Panc1 (cell line): ENCODE measurements at places on chromosomes 1 and 21. TPM values are rescaled to one million over a fixed set of nuclear protein-coding genes. Genes with fewer than 3 reads are reported as not detected.

CNR2 gene
- not detected for total RNA-seq

DNA sequence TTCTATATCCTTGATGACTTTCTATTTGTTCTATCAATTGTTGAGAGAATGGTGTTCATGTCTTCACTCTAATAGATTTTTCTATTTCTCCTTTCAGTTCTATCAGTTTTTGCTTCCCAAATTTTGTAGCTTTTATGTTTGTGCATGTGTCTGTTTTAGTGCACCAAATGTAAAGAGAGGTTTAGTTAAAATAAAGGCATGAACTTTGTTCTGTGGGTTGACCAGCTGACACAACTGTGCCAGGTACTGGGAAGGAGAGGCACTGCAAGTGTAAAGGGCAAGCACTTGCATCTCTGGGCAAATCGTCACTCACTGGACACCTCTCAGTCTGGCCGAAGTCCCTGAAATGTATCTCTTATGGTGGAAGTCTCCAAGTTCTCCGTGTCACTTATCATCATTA lies 38.6 kb upstream of the ABCD3 start:
- no peaks in the 10 kb centered on the region for H3K36me3 ChIP-seq
- no peaks in the 10 kb centered on the region for H3K27me3 ChIP-seq
- H3K4me3 ChIP-seq: no peak overlapping the region
- peaks cover 3% of the 10 kb centered on the region; the same call in 1 of the 2 replicates for H3K4me1 ChIP-seq

DNA sequence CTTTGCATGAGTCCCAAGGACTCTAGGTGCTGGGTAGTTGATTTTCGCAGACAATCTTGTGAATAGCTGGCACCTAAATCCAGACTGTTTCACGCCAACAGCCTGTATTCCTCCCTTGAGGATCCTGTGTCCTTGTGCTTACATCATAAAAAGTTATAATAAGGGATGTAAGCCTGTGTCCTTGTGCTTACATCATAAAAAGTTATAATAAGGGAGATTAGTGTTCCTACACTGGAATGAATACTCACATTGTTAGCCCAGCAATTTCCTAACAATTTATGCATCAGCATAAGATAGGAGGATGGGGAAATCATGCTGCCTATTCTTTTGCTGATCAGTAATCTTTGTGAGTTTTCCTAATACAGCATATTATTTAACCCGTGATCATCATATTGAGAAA lies 4.0 kb upstream of the HSD3B2 start:
- H3K36me3 ChIP-seq: no peaks in the 10 kb centered on the region
- H3K4me3 ChIP-seq: no peak overlapping the region
- H3K27ac ChIP-seq: no peak overlapping the region
- H3K4me1 ChIP-seq: no peaks in the 10 kb centered on the region

GRCh38 chr1:156970017-156970416 lies 49.6 kb downstream of the LRRC71 start:
- H3K36me3 ChIP-seq: peaks cover 10% of the 10 kb centered on the region
- no peak for DNase-seq
- H3K4me3 ChIP-seq: no peak overlapping the region
- no peak overlapping the region for H3K27ac ChIP-seq
- no peaks in the 10 kb centered on the region for H3K4me1 ChIP-seq

GRCh38 chr1:94697839-94698238 lies 122.3 kb upstream of the SLC44A3 start:
- H3K4me3 ChIP-seq: no peak overlapping the region
- DNase-seq: no peak
- no peaks in the 10 kb centered on the region for H3K27me3 ChIP-seq

DNA sequence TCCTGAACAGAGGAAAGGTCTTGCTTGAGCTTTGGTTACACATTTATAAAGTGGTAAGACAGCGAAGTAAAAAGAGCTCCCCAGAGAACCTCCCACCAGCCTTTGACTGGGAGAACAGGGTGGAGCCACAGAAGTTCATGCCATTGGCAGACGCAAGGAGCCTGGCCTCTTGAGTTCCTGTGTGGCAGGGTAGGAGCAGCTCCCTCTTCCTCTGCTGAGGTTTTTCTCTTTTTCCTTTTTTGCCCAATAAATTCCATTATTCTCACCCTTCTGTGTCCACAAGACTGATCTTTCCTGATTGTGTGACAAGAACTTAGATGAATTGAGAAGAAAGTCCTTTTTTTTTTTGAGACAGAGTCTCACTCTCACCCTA lies 4.3 kb downstream of the THEM4 start:
- no peak for DNase-seq
- H3K27me3 ChIP-seq: no peaks in the 10 kb centered on the region
- H3K27ac ChIP-seq: no peak overlapping the region
- no peaks in the 10 kb centered on the region; the same call in 1 of the 2 replicates for H3K36me3 ChIP-seq
- H3K4me1 ChIP-seq: peaks cover 1% of the 10 kb centered on the region; the same call in 1 of the 2 replicates

DNA sequence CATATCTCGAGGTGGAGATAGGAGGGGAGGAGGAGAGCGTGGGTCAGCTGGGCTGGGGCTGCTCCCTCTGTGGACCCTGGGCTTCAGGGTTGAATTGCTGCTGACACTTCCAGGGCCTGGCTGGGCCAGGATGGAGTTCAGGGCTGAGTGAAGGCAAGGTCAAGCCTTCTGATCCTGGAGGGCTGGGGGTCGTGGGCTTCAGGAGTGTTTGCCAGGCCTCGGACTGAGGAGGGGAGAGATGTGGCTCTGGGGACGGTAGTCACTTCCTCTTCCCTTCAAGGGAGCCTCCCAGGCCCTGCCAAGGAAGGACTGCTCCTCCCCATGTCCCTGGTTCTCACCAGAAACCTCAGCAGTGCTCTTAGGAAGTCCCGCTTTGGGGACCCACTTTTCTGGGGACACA lies 12.1 kb upstream of the FAM131C start:
- H3K36me3 ChIP-seq: no peaks in the 10 kb centered on the region
- H3K4me3 ChIP-seq: no peak overlapping the region
- no peak overlapping the region for H3K27ac ChIP-seq
- H3K27me3 ChIP-seq: no peaks in the 10 kb centered on the region
- H3K4me1 ChIP-seq: peaks cover 25% of the 10 kb centered on the region

GRCh38 chr1:114203595-114204128 lies 50.0 kb upstream of the SYT6 start:
- H3K4me3 ChIP-seq: no peak overlapping the region
- no peaks in the 10 kb centered on the region; the same call in none of the 2 replicates for H3K27me3 ChIP-seq
- no peak for DNase-seq
- no peaks in the 10 kb centered on the region for H3K36me3 ChIP-seq

ROR1 gene
- 19.3 TPM for total RNA-seq

DNA sequence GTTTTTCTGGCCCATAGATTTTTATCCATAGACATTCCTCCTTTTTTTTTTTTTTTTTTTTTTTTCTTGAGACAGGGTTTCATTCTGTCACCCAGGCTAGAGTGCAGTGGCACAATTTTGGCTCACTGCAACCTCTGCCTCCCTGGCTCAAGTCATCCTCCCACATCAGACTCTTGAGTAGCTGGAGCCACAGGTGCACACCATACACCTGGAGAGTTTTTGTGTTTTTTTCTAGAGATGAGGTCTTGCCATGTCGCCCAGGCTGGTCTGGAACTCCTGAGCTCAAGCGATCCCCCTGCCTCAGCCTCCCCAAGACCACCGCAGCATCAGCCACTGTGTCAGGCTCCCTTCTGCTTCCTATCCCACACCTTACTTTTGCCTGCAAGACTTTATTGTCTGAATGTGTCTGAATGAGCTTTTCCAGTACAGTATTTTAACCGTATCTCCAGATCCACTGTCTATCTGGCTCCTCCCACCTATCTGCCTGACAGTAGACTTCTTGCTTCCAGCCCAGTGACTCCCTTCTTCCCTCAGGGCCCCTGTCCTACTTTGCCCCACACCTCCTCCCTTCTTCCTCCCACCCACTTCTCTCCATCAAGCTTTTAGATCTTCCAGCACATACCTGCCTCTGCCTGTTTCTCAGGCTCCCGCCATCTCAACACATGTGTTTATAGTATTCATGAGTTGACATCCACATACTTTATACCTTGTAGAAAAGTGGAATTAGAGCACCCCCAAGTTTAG lies 6.1 kb downstream of the C1orf21 start:
- no peak for DNase-seq
- H3K27ac ChIP-seq: no peak overlapping the region
- H3K4me3 ChIP-seq: no peak overlapping the region

RNU1-3 gene
- 1,290 TPM for total RNA-seq

- no peaks in the 10 kb centered on the region for H3K27me3 ChIP-seq
- no peak overlapping the region for H3K27ac ChIP-seq
- H3K4me1 ChIP-seq: peaks cover 26% of the 10 kb centered on the region
- no peaks in the 10 kb centered on the region; the same call in 1 of the 2 replicates for H3K36me3 ChIP-seq
These were observed 52.6 kb downstream of the SLC19A1 start for GRCh38 chr21:45489722-45489982.

GRCh38 chr1:37051346-37051745 lies 17.0 kb upstream of the GRIK3 start:
- no peaks in the 10 kb centered on the region for H3K27me3 ChIP-seq
- no peaks in the 10 kb centered on the region for H3K36me3 ChIP-seq
- no peak overlapping the region for H3K27ac ChIP-seq
- no peak for DNase-seq

STPG1 gene
- total RNA-seq: 9.9 TPM

GRCh38 chr21:41651830-41652229 lies 115.0 kb downstream of the RIPK4 start:
- no peak for DNase-seq
- H3K27me3 ChIP-seq: no peaks in the 10 kb centered on the region
- H3K36me3 ChIP-seq: no peaks in the 10 kb centered on the region
- H3K4me3 ChIP-seq: no peak overlapping the region
- H3K4me1 ChIP-seq: peaks cover 12% of the 10 kb centered on the region

DNA sequence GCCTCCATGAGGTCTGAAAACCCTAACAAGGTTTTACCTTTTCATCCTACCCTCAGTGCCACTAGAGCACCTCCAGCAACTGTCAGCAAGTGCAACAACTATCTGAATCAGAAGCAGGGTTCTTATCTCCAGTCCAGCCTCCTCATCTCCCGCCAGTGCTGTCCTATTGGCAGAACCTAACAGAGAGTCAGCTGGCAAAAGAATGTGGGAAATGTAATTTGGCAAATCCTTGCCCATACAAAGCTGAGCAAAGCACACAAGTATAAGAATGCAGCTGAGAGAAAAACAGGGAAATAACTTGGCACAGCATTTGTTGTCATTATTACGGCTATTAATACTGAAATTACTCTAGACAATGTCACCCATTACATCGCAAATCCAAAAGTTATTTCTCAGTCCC lies 124.2 kb downstream of the ATP6V1G3 start:
- H3K36me3 ChIP-seq: no peaks in the 10 kb centered on the region
- H3K27me3 ChIP-seq: no peaks in the 10 kb centered on the region
- no peaks in the 10 kb centered on the region for H3K4me1 ChIP-seq
- no peak overlapping the region for H3K4me3 ChIP-seq
- H3K27ac ChIP-seq: no peak overlapping the region
- DNase-seq: no peak

GRCh38 chr1:209624558-209625549 lies 27.4 kb downstream of the LAMB3 start:
- H3K4me3 ChIP-seq: no peak overlapping the region
- no peaks in the 10 kb centered on the region for H3K27me3 ChIP-seq
- no peak overlapping the region for H3K27ac ChIP-seq

BRINP3 gene
- total RNA-seq: 1.0 TPM

USP24 gene
- 52.2 TPM for total RNA-seq

GRCh38 chr1:220708936-220709801 lies 19.0 kb downstream of the C1orf115 start:
- H3K27me3 ChIP-seq: no peaks in the 10 kb centered on the region
- H3K4me3 ChIP-seq: no peak overlapping the region
- no peak overlapping the region for H3K27ac ChIP-seq
- H3K36me3 ChIP-seq: no peaks in the 10 kb centered on the region
- no peak for DNase-seq

- no peak overlapping the region for H3K27ac ChIP-seq
- no peaks in the 10 kb centered on the region for H3K27me3 ChIP-seq
- no peaks in the 10 kb centered on the region for H3K4me1 ChIP-seq
- H3K4me3 ChIP-seq: no peak overlapping the region
- no peaks in the 10 kb centered on the region for H3K36me3 ChIP-seq
These were observed 17.1 kb downstream of the VN1R5 start for GRCh38 chr1:247273013-247273412.

DNA sequence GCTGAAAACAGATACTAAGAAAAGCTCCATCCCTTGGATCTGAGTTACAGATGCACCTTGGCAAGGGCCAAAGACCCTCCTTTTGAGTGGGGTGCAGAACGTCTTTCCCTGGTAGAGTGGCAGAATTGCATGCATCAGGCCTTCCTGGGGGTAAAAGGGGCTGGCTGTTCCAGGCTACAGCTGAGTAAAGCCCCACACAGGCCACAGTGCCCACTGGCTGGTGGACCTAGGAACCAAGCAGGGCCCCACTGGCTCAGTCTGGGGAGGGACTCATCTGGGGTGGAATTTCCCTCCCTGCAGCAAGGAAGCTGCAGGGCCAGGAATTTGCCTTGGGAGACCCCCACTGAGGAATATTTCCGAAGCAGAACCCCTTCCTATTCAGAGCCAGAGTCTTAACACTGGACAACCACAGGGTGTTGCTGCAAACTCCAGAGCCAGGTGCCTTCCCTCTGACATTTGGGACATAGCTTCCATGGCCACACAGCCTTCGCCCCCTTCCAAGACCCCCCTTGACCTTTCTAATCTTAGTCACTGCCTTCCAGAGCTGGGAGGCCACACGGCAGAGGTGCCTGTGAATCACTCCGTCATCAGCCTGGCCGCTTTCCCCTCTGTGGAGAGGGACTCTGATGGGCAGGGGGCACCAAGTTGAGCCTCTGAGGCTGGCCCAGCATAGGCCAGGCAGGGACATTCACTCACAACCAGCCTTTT lies 52.5 kb downstream of the LACTBL1 start:
- H3K4me1 ChIP-seq: no peaks in the 10 kb centered on the region
- no peak for DNase-seq
- no peaks in the 10 kb centered on the region for H3K36me3 ChIP-seq
- no peaks in the 10 kb centered on the region for H3K27me3 ChIP-seq
